ENCODE measurements at places on chromosomes 5 and 9.
A peak's percentile ranks its signal among the peaks of the same experiment; 100 is the strongest.

DNA sequence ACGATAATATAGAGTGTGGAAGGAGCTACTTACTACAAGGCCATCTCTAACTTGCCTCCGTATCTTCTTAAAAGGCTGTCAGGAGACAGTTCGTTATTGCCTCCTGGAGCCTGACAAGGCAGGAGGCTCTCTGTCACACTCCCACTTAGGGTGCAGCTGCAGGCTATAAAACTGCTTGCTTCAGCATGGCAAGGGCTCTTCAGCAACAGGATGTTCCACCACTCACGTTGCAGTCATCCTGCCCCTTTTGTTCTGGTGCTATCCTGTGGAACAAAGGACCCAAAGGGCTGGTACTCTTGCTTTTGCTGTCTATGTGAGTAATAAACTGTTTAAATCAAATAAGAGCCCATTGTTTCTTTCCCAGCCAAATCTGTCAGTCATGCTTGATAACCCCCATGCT lies 508.9 kb downstream of the NTRK2 start:
- DNase-seq: peak; percentile 29

GRCh38 chr9:20363233-20363632 lies 259.1 kb downstream of the MLLT3 start:
- DNase-seq: peak; percentile 62

- DNase-seq: no peak
Observed at GRCh38 chr9:22682536-22682935, 235.9 kb downstream of the DMRTA1 start.

- DNase-seq: no peak
Observed at GRCh38 chr9:105052346-105052745, 124.4 kb upstream of the ABCA1 start.

DNA sequence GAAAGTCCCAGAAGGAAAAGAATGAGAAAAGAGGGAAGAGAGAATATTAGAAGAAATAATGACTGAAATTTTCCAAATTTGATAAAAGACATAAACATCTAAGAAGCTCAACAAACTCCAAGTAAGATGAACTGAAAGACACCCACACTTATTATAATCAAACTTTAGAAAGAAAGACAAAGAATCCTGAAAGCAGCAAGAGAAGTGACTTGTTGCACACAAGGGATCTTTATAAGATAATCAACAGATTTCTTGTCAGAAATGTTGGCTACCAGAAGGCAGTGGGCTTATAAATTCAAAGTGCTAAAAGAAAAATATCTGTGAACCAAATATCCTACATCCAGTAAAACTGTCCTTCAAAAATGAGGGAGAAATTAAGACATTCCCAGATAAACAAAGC lies 49.0 kb upstream of the FNIP1 start:
- no peak for DNase-seq

GRCh38 chr5:6488021-6488420 lies 39.4 kb downstream of the UBE2QL1 start:
- DNase-seq: no peak

DNA sequence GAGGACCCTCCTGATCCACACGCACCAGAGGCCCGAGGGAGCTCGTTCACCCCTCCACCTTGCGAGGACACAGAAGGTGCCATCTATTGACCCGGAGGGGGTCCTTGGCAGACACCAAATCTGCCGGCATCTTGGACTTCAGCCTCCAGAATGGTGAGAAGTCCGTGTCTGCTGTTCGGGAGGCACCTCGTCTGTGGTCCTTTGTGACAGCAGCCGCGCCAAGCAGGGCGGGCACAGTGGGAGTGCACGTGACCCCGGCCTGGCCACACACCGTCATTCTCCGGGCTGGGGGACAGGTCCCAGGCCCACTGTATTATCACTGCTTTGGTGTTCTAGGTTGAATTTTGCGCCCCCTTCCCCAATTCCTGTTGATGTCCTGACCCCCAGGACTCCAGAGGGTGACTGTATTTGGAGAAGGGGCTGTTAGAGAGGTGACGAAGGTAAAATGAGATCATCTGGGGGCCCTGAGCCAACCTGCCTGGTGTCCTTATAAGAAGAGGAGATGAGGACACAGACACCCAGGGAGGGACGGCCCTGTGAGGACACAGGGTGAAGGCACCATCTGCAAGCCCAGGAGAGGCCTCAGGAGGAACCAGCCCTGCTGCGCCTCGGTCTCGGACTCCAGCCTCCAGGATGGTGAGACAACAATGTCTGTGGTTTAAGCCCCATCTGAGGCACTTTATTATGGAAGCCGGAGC lies 15.7 kb downstream of the LPCAT1 start:
- DNase-seq: no peak

DNA sequence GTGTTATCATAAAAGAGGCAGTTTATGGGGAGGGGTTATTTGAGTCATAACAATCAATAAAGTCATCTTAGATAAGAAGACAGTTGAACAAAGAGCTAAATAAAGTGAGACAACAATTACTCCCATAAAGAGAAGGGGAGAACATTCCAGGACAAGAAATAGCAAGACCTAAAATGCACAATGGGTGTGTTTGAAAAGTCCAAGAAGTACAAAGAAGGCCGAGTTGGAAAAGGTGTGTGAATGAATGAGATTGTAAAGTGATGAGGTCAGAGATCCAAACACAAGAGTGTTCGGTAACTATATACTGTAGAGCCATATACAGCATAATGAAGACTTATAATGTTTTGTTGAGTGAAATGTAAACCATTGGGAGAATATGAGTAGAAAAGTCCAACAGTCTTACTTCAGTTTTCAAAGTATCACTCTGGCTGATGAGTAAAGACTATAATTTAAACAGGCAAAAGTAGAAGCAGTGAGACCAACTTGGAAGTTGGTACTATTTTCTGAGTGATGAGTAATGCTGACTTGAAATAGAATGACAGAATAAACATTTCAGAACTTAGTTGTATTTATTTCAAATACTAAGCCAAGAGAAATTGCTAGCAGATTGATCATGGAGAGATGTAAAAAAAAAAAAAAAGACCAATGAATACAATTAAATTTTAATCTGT lies 868.7 kb upstream of the CDH9 start:
- no peak for DNase-seq
